ENCODE measurements at places on chromosomes 11 and 22.
A peak's percentile ranks its signal among the peaks of the same experiment; 100 is the strongest.

DNA sequence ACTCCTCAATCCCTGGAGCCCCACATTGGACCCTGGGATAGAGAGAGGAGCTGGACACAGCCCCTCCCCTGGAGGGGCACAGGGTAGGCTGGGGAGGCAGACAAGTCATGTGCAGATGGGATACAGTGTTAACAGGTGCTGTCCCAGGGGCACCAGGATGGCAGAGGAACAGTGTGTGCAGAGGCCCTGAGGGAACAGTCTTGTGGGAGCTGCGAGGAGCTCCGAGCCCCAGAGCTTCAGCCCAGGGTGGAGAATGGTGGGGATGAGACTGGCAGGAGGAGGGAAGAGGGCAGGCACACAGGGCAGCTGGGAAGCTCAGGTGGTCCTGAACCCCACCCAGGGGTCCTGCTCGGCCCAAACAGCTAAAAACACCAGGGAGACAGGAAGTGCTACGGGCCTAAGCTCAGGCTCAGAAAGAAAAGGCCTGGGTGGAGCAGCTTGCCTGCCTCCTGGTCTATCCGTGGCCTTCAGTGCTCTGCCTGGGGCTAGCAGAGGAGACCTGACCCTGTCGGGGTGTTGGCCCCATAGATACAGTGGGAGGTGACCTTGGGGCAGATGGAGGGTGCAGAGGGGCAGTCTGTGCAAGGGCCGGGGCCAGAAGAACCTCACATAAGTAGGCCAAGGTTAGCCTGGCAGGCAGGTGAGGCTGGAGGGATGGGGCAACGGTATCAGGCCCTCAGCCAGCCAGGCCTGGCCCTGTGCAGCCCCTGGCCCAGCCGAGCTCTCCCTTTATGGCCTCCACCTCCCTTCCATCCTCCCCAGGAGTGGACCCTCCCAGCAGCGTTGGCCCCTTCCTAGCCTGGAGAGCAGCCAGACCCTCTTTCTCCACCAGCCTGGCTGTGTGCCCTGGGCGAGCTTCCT lies 15.4 kb downstream of the CAPN5 start:
- no peak for DNase-seq

DNA sequence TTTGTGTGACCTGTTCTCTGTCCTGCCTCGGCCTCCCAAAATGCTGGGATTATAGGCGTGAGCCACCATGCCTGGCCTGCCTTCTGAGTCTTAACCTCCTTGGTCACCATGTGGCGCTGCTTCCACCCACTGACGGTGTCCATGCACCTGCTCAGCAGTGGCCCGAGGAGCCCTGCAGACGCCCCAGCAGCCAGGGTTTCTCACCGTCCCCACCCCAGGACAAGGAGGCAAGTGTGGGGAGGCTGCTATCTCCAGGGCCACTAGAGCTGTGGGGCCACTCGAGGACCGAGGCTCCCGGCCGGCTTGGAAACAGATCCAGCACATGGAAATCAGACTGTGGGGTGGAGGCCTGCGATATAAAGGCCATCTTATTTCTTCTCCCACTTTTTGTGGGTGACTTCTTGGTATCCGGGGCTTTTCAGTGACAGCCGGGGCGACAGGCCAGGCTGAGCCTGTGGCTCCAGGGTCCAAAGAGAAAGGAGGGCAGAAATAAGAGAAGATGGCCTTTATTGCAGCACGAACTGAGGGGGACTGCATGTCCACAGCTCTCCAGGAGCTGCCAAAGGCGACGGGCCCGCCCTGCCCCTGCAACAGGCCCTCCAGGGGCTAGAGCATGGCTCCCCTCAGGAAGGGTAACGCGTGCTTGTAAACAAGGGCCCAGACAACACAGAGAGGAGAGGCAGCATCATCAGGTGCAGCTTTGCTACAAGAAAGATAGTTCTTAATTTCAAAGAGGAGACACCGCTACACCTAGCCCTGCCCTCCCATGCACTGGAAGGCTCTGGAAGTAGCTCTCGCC lies 15.0 kb downstream of the TSPO start:
- no peak for DNase-seq

- DNase-seq = no peak
These were observed 498 bp downstream of the C2CD2L start for GRCh38 chr11:119107538-119108145.

DNA sequence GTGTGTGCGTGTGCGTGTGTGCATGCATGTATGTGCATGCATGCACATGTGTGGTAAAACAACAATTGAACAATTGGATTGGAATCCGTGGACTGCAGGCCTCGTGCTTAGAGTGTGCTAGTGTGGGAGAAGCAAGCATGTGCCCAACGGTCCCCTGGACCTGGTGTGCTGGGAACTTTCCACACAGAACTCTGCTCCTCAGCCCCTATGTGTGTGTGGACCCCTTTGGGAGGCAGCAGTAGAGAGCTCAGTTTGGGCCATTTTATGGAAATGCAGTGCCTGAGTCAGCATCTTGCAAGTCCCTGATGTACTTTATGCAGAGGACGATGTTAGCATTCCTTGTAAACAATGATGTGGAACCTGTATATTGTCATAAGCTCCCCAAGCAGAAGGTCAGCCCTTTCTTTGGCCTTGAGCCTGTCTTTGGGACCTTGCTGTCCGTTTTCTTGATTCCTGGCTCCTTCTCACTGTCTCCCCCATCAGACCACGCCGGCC lies 167.3 kb downstream of the TBC1D22A start:
- no peak for DNase-seq

GRCh38 chr11:33970984-33971466 lies 79.1 kb upstream of the LMO2 start:
- DNase-seq = peak; percentile 81

Measured in SW480 (cell line).